ENCODE measurements at places on chromosomes 2 and 18. TPM values are rescaled to one million over a fixed set of nuclear protein-coding genes. Genes with fewer than 3 reads are reported as not detected.

The REEP1 gene
- 4.1 TPM for total RNA-seq

The DARS1 gene
- 88.3 TPM for total RNA-seq

The CXCR1 gene
- total RNA-seq = not detected

The ZNF513 gene
- total RNA-seq = 5.5 TPM

The HOXD13 gene
- 20.7 TPM for total RNA-seq

The IL36G gene
- 0.80 TPM for total RNA-seq

The SLC5A7 gene
- not detected for total RNA-seq

The IL36A gene
- total RNA-seq = not detected

The ASNSD1 gene
- 113 TPM for total RNA-seq

The SH3BP4 gene
- total RNA-seq = 72.1 TPM

The SERPINB2 gene
- total RNA-seq = 18.1 TPM

The ARHGEF33 gene
- total RNA-seq = not detected

All from Daoy (cell line).